ENCODE measurements at places on chromosomes 5 and 9.

- no peak for DNase-seq
Observed at GRCh38 chr9:19119246-19119645, 8.0 kb downstream of the PLIN2 start.

- no peak for DNase-seq
Observed at GRCh38 chr9:133127340-133127981, 6.4 kb upstream of the RALGDS start.

DNA sequence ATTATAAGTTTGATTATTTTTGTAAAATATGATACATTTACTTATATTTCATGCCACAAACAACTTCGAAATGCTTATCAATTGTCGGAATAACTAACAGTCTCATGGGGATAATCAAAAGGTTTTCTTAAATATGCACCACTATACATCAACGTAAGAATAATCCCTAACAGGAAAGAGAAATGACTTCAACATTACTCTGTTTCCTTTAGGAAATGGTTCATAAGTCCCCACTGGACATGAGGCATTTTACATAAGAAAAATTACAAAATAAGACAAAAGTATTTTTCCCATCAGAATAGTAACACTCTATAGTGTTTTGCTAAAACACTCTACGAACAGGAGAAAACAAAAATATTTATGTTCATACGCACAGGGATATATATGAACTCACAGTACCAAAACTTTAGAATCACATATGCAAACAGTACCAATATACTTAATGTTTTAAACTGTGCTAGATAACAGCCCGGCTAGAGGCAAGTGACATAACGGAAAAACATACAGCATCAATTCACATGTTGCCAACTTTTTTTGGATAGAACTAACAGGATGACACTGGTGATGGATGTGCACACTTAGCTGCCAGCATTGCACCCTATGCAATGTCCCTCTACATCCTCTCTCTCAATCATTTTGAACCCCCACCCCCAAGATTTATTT, 120.5 kb downstream of the NFIB start:
- no peak for DNase-seq

DNA sequence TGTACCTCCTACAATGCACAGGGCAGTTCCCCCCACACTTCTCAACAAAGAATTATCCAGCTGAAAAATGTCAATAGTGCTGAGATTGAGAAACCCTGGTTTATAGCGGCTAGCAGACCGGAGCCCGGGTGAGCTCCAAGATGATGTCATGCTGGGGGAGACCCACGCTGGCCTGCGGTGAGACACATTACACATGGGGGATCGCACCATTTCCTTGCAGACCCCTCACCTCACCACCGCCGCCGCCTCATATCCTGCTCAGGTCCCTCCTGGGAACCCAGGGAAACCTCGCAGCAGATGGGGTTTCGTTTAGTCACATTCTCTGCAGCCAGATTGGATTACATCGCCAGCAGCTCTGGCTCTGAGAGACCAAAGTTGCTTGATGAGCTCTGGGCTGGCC, 14.7 kb upstream of the TNC start:
- no peak for DNase-seq

DNA sequence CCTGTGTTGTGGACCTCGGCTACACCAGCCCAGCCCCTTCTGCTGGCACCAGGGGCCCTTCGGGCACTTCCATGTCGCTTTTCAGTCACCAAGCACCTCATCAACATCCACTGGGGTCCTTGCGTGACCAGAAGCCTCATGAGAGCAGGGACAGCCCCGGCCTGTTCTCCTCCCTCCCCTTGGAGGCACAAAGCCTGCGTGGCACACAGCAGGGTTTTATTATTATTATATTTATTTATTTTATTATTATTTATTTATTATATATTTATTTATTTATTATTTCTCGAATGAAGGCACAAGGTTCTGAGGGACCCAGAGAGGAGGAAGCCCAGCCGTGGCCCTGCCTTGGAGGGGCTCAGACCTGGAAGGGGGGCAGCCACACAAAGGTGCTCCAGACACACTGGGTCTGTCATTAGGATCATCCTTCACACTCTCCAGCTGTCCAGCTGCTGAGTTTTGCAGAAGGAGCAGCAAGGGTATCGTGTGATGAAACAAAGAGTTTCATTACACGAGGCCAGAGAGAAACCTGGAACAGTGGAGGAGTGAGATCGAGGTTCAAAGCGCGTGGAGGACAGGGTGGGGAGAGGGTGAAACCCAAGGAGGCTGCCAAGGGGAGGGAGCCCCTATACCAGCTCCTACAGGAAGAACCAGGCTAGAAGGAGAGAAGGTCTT, 5.2 kb downstream of the VAV2 start:
- no peak for DNase-seq

GRCh38 chr9:134178768-134179551, 14.6 kb upstream of the RNU6ATAC start:
- no peak for DNase-seq

DNA sequence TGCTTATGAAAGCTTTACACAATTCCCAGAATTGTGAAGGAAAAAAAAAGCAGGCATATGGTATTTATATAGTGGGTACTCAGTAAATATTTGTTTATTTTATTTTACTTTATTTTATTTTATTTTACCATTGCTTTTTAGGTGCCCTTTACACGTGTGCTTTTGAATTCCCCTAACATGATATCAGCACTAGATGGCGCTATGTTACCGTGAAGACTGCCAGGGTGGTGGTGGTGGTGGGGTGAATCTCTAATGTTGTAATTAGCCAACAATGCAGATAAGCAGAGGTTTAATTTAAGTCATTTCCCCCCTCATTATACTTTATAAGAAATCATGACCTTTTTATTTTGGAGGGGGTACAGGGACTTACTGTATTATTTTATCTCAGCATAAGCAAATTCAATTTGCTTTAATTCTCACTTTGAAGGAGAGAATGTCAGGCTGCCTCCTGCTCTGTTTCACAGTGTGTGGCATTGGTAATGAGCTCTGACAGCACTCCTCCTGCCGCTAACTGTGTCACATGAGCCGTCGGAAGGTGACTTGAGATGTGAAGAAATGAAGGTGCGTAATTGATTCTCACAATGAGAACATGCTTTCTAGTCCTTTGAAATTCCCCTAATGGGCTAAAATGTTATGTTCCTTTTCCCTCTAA, 165.6 kb downstream of the YTHDC2 start:
- DNase-seq, result no peak

GRCh38 chr5:133247881-133248624, 196.2 kb downstream of the HSPA4 start:
- DNase-seq, result no peak

DNA sequence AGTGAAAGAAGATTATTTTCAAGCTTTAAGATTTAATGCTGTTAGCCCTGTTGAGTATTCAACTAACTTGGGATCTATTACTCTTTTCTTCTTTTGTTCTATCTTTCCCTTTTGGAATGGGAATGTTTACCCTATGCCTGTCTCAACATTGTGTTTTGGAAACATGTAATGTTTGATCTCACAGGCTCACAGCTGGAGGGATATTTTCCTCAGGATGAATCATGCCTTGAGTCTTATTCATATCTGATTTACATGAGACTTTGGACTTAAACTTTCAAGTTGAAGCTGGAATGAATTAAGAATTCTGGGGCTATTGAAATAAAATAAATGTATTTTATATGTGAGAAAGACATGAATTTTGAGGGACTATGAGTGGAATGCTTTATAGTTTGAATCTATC, 607.8 kb upstream of the PTGER4 start:
- no peak for DNase-seq

DNA sequence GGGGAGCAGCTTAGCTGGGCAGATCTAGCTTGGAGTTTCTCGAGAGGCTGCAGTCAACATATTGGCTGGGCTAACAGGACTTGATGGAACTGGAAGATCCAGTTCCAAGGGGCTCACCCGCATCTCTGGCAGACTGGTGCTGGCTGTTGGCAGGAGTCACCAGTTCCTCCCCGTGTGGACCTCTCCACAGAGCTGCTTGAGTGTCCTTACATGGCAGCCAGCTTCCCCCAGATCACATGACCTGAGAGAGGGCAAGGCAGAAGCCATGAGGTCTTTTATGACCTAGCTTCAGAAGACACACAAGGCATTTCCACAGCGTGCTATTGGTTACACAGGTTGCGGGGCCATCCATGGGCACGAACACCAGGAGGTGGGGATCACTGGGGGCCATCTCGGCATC, 26.4 kb upstream of the RXRA start:
- DNase-seq, result no peak

- DNase-seq, result no peak
Observed at GRCh38 chr5:38922199-38922598, 76.4 kb downstream of the OSMR start.

DNA sequence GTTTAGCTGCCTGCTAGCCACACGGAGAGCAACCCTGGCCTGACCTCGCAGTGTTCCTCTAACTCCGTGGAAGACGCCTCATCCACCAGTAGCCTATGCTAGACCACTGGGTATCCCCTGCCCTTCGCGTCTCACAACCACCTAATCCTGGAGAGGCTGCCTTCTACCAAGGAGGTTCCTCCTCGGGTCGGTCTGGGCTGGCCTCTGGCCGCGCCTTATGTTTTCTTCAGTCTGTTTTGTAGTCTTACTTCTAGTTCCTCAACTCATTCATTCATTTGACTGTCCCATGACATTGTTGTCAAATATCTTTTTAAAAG, 1.6 kb upstream of the TPM2 start:
- no peak for DNase-seq

DNA sequence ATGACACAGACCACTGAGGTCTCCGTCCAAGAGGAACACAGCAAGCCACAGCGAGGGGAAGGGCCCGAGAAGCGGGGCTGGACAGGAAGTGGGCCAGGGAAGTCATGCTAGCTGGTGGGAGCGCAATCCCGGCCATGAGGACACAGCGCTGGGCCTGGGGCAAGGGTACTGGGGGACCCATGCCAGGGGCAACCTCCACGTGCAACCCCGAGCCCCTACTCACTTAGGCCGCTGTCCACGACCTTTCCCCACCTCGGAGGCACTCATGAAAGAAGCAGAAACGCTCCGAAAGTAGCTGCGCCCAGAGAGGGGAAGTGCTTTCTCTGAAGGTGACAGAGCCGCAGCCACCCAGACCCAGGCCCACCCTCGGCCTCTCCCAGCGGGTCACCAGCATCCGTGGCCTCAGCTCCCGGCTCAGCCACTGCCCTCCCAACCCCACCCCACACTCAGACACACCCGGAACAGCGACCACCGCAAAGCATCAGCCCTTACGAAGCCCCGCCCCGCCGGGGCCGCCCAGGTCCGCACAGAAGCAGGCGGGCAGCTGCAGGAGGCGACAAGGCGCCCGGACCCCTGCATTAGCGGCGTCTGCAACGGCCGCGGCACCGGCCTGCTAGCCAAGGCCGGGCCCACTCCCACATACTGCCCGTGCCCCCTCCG, 782 bp downstream of the BICD2 start:
- DNase-seq, result no peak

GRCh38 chr5:139140591-139141071, 57.5 kb downstream of the SIL1 start:
- no peak for DNase-seq

DNA sequence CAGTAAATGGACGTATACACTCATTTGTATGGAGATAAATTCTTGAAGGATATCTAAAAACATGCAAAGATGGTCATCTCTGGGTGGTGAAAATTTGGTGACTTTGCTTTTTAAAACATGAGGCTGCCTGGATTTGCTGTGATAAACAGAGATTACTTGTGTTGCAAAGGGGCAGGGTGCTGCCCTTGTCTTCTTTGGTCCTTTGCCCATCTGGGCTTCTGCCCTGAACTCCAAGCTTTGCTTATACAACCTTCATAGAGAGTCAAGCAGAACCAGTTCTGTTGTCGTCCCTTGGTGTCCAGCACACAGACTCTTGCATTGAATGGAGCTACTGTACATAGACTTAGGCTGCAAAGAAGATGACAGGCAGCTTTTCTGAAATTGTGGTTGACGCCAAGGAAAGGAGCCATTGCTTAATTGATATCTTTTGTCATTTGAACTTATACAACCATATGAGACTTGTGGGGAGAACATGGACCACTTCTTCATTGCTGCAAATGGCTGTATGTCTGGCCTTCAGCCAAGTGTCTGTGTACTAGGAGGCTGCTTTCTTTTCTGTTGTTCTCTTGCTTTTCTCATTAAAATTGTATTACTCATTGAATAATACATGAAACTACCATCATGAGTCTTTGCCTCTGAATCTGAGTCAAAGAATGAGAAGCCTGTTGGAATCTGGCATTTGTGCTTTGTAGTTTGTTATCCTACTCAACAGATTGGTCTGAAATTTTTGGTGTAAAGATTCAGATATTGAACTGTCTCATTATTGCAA, 152.5 kb downstream of the DMRT2 start:
- no peak for DNase-seq

DNA sequence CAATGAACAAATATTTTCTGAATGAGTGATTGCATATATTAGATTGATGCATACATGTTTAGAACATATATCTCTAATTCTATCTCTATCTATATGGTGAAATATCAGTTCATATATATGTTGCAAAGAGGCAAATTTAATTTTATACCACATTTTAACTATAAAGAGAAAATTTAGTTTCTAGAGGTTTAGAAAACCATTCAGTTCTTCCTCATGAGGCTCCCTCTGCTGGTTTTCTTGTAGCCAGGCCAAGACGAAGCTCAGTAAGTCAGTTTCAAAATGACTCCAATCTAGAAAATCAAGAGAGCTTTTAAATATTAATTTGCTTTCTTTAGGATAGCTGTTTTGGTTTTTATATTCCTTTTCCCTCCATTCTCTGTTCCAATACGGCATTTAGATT, 312.1 kb downstream of the TMEM232 start:
- no peak for DNase-seq

DNA sequence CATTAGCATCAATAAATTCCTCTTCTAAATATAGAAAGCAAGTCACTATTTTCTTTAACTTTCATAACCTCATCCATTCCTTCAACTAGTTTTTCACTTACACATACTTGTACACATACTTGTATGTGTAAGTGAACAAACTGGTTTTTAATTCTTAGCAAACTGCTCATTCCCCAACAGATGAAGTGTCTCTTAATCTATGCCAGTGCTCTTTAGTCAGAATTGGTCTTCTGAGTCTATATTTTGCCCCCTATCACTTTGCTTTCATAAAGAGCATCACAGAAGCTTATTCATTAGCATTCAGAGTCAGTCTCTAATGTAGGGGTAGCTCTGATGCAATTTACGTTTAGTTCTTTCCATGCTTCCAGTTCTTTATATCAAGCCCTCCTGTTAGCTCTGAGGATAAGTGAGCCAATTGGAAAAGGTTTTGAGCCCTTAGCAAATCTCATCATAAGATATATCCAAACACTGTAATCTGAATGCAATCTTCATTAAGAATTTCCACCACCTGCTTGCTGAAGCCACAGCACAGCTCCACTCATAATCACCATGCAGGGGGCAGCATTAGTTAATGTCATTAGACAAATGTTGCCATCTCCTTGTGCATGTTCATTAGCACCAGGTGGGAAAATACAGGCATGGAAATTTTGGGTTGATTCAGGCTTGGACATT, 178.5 kb upstream of the SLC24A2 start:
- no peak for DNase-seq

- no peak for DNase-seq
Observed at GRCh38 chr5:179820127-179820482, 600 bp upstream of the SQSTM1 start.

GRCh38 chr5:10536511-10536910, 27.4 kb upstream of the ANKRD33B start:
- no peak for DNase-seq

GRCh38 chr9:21985964-21986667, 8.1 kb downstream of the CDKN2A start:
- DNase-seq, result no peak

- DNase-seq, result no peak
Observed at GRCh38 chr9:110228321-110228720, 20.4 kb upstream of the C9orf152 start.

GRCh38 chr5:127583866-127584265, 65.0 kb upstream of the CTXN3 start:
- no peak for DNase-seq

Data from stimulated activated CD8-positive, alpha-beta memory T cell treated with anti-CD3 and anti-CD28 coated beads, Interleukin-4, amount 100 ng/mL, for 4 hours (primary cell).